Prostate gland (tissue), 2 donors: ENCODE measurements at places on chromosomes 4 and X. TPM values are rescaled to one million over a fixed set of nuclear protein-coding genes. Genes with fewer than 3 reads are reported as not detected.

- H3K4me1 ChIP-seq = peaks cover 5% of the 10 kb centered on the region
- peak overlapping the region; percentile 28 for H3K4me3 ChIP-seq
- no peaks in the 10 kb centered on the region for H3K36me3 ChIP-seq
- no peak for DNase-seq
- H3K27ac ChIP-seq = no peak overlapping the region
- peaks cover 56% of the 10 kb centered on the region for H3K27me3 ChIP-seq
Measured at GRCh38 chr4:112514647-112515197, 1.3 kb downstream of the NEUROG2 start.

GRCh38 chrX:39532761-39533160, 565.0 kb downstream of the BCOR start:
- no peak overlapping the region for H3K27ac ChIP-seq
- no peaks in the 10 kb centered on the region for H3K36me3 ChIP-seq
- no peaks in the 10 kb centered on the region for H3K4me1 ChIP-seq

DNA sequence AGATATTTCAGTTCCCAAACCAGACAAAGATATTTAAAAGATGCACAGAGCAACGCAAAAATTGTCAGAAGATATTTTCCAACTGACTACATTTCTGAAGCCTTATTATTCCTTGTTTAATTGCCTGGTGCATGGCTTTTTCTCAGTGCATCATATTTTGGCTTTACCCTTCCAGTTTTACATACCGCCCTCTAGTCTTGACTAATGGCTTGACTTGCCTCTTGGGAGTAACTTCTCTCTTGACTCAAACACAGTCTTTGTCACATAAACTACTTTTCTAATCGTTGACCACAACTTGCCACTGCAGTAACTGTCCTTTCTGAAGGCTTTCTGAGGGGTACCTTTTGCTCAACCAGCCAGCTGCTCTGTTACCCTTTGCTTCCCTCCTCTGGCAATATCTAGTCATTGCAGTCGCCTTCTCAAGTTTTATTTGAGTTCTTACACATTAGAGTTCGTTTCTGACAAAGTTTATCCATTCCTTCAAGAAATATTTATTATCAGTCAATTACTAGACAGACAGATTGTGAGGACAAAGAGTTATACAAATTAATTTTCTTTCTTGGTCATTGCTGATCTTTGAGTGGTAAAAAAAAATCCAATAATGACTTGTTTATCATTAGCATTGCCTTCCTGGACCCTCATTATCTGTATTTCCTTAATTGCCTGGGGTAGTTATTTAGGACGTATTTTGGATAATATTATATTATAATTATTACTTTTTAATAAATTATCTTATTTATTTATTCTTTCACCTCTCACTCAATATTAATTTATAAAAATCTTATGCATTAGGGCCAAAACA, 506.9 kb upstream of the PCDH10 start:
- H3K4me3 ChIP-seq = no peak overlapping the region
- DNase-seq = no peak
- H3K4me1 ChIP-seq = no peaks in the 10 kb centered on the region
- no peaks in the 10 kb centered on the region for H3K27me3 ChIP-seq
- H3K27ac ChIP-seq = no peak overlapping the region

GRCh38 chr4:84957514-84958420, 8.7 kb downstream of the WDFY3 start:
- no peaks in the 10 kb centered on the region for H3K27me3 ChIP-seq
- DNase-seq = no peak
- H3K36me3 ChIP-seq = no peaks in the 10 kb centered on the region
- H3K4me3 ChIP-seq = no peak overlapping the region
- no peak overlapping the region for H3K27ac ChIP-seq
- H3K4me1 ChIP-seq = no peaks in the 10 kb centered on the region

DNA sequence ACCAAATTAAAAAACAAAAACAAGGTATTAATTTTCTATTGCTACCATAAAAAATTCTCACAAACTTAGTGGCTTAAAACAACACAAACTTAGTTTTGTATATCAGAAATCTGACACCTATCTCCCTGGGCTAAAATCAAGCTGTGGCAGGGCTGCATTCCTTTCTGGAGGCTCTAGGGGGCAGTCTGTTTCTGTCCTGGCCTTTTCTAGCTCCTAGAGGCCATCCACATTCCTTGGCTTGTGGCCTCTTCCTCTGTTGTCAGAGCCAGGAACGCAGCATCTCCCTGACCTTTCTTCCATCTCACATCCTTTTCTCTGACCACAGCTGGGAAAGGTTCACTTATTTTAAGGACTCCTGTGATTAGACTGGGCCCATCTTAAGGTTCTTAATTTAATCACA, 38.9 kb upstream of the TLR2 start:
- DNase-seq = no peak
- no peak overlapping the region for H3K4me3 ChIP-seq

GRCh38 chr4:184472614-184473498, 1.5 kb downstream of the IRF2 start:
- peak; percentile 50 for DNase-seq
- H3K36me3 ChIP-seq = no peaks in the 10 kb centered on the region
- peak overlapping the region; percentile 100 for H3K27ac ChIP-seq
- H3K4me1 ChIP-seq = no peaks in the 10 kb centered on the region

The MAGEH1 gene
- total RNA-seq = 97.9 TPM

The NPY1R gene
- 9.5 TPM for total RNA-seq

The PRDM5 gene
- 18.9 TPM for total RNA-seq
